Fibroblast of skin of back (primary cell): ENCODE measurements at places on chromosomes 6 and 20.

DNA sequence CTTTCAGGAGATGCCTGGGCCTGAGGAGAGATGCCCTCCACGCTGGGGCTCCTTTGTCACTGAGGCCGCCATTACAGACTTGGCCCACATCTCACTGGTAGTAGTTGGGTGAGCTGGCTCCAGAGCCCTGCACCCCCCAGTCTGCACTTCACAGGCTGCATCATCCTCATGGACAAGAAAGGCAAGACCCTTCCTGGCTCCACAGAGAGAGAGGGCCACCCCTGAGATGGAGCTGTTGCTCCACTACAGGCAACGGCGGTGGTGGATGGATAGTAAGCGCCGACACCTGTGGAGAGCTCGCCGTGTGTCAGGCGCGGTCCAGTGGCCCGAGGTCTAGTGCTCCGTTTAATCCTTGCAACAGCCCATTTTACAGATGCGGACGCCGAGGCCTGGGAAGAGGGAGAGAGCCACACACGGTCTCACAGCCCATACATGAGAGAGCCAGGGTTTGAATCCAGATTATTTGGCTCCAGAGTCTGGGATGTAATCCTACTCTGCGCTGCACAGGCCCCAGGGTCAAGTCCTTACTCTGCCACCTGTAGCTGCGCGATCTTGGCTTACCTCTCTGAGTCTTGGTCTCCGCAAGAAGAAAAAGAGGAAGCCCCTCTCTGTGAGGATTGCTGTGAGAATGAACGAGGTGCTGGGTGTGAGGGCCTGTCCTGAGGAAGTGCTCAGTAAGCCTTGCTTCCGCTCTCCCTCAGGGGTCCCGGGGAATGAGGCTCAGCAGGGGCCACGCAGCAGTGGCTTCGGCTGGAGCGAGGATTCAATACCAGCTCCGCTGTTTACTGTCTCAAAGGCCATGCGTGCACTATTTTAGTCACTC, 34.5 kb downstream of the SPDEF start:
- no peak for DNase-seq

GRCh38 chr6:27651371-27651732, 178.4 kb upstream of the ZNF184 start:
- no peak for DNase-seq

GRCh38 chr6:151749341-151749740, 58.1 kb upstream of the ESR1 start:
- no peak for DNase-seq

- peak; percentile 93 for DNase-seq
These were observed 169.9 kb downstream of the BCAS1 start for GRCh38 chr20:53900380-53900999.

- no peak for DNase-seq
These were observed 78.6 kb downstream of the RCAN2 start for GRCh38 chr6:46412662-46413061.

- DNase-seq: no peak
These were observed 87.0 kb upstream of the RNF24 start for GRCh38 chr20:4102381-4102780.

DNA sequence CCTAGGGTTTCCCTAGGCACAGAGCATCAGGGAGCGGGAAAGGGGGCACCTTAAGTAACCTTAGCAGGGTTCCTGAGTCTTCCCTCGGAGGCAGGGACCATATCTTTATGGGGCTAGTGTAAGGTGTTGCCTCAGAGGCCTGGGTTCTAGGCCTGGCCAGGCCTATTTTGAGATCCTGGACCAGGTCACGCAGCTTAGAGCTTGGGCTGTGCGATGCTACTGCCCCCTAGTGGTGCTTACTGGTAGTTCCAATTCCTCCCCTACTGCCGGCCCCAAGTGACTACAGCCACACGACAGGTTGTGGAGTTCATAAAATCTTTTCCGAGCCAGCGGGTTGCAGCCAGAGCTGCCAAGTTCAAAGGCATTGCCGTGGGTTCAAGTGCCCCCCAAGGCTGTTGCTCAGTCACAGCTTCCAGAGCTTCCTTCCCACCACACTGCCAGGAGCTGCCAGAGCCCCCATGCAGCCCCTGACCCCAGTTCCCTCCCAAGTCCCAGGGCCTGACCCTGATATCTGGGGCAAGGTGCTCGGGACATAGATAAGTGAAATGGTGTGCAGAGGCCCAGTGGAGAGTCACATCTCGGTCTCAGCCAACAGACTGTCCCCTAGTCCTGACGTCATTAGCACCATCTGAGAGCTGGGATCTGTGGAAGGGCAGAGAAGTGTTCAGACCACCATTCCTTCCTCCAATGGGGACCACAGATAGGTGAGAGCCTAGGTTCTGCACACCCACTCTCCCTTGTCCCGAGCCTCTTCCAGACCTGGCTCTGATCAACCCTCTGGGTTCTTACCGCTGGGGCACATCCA, 3.3 kb downstream of the LRRC73 start:
- DNase-seq: peak; percentile 70

DNA sequence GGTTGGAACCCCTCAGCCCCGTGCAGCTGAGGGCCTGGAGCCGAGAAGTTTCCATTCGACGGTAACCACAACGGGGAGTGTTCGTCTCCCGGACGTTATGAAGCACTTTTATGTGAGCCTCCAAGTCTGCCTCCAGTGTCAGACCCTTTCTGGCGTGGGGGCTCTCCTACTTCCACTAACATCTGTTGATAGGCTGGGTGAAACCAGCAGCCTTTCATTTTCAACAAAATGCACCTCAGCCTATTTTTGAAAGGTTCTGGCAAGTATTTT, 257.4 kb downstream of the THBS2 start:
- DNase-seq: no peak

- peak; percentile 27 for DNase-seq
These were observed 16.8 kb downstream of the VEGFA start for GRCh38 chr6:43786664-43787329.

DNA sequence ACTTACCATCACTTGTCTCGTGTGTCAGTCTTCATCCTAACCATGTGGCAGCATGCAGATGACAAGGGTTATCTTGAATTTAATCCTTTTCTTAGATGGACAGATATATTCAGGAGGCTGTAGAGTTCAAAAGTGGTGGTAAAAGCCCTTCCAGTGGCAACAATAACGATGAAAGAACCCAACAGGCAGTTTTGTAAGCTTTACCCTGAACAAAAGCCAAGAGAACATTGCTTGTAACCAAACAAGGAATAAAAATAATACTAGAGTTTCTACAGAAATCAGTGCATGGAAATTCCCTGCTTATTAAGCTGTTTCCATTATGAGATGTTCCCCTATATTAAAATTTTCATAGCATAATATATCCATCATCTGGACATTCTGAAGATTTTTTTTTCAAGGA, 69.7 kb downstream of the PDE7B start:
- no peak for DNase-seq

GRCh38 chr6:41049955-41050354, 3.0 kb upstream of the APOBEC2 start:
- DNase-seq: no peak

DNA sequence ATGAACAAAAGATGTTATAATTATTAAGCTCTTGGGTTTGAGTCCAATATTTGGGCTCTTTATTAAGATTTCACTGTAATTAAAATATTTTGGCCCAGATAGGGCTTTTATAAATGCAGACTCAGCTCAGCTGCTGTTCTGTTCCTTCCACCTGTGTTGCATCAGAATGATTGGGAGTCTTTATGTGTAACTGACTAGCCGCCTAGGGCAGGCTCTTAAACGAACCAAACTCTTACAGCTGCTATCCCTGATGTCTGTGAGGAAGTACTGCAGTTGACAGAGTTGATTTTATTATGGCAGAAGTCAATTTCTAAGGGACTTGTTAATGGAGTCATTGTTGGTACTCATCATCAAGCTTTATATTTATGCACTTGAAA, 144.7 kb downstream of the MYO6 start:
- no peak for DNase-seq

- no peak for DNase-seq
These were observed 5.7 kb downstream of the PPP1R10 start for GRCh38 chr6:30611150-30611855.

GRCh38 chr6:130879826-130880225, 52.6 kb downstream of the SMLR1 start:
- no peak for DNase-seq

- no peak for DNase-seq
These were observed 699.0 kb downstream of the KHDRBS2 start for GRCh38 chr6:61586934-61587537.

DNA sequence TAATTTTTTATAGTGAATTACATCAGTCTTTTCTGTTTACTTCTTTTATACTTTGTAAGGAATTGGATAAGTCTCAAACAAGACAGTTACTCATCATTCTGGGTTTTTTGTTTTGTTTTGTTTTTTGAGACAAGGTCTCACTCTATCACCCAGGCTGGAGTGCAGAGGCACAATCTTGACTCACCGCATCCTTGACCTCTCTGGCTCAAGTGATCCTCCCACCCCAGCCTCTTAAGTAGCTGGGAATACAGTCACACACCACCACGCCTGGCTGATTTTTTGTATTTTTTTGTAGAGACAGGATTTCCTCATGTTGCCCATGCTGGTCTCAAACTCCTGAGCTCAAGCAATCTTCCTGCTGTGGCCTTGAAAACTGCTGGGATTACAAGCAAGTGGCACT, 524.3 kb downstream of the EYS start:
- peak; percentile 3 for DNase-seq

- DNase-seq: no peak
These were observed 5.1 kb downstream of the RCAN2 start for GRCh38 chr6:46486181-46486580.

DNA sequence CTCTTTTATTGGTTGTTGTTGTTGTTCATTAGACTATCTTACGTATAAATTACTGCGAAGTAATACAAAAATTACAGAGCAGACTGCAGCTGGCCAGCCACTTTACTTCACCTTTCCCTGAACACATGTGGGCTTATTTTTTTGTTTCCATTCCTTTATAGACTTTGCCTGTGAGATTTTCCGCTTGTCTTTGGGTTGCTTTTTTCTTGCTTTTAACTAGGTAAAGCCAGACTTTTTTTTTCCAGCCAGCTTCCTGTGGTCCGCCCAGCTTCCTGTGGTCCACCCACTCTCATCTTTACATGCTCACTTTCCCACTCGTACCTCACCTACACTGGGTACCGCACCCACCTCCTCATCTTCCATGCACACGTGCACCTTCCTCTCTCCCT, 79.0 kb downstream of the IPCEF1 start:
- DNase-seq: no peak

GRCh38 chr20:2800521-2801285, at the start of gene CPXM1:
CPXM1 (minus strand) TSS chr20:2800627; CDS start chr20:2800572, 55 bp downstream.
- DNase-seq: no peak

DNA sequence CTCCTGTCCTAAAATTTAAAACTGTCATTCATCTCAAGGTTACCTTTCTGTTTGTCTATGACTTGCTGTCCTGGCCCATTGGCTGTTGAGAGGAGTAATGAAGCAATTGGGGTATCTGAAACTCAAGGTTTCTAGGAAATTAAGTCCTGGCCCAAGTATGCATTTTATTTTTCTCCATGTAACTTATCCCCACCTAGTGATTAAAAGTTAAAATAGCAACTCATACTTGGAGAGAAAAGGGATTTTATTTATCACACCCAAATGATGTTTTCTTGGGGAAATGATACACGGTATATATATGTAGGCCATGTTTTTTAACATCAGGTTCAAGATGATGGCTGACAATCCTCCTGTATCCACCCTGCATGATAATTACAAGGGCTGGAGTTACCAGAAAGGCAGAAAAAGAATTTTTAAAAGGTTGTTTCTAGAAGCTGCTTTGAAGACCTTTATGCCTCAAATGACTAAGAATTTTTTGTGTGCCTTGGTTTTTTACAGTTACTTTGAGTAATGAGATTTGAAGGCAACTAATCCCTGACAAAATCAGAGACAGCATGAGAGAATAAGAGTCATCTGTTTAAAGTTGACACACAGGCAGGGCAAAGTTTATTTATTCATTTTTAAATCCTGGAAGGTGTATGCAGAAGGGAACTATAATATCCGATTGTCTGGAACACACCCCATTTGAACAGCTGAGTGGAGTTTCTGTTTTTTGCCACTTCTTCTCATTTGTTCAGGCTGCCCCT, 28.9 kb upstream of the C6orf58 start:
- no peak for DNase-seq

DNA sequence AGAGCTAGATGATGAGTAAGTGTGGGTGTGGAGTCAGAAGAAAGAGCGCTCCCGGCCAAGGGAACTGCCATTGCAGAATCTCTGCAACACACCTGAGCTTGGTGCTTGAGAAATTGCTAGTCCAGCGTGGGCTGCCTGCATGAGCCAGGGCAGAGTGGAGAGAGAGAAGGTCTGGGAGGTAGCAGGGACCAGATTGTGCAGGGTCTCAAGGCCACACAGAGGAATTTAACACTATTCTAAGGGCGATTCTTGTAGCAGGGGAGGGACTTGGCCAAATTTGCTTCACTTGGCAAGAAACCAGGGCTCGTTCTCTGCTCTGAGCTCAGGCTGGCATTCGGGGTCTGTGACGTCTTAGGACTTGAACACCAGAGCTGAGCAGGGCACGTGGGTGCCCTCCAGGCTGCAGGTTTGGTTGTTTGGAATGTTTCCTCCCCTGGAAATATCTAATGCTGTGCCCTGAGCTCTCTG, 53.5 kb downstream of the BCAS4 start:
- peak; percentile 34 for DNase-seq

- no peak for DNase-seq
These were observed 440.2 kb downstream of the TBC1D32 start for GRCh38 chr6:120894077-120894476.

DNA sequence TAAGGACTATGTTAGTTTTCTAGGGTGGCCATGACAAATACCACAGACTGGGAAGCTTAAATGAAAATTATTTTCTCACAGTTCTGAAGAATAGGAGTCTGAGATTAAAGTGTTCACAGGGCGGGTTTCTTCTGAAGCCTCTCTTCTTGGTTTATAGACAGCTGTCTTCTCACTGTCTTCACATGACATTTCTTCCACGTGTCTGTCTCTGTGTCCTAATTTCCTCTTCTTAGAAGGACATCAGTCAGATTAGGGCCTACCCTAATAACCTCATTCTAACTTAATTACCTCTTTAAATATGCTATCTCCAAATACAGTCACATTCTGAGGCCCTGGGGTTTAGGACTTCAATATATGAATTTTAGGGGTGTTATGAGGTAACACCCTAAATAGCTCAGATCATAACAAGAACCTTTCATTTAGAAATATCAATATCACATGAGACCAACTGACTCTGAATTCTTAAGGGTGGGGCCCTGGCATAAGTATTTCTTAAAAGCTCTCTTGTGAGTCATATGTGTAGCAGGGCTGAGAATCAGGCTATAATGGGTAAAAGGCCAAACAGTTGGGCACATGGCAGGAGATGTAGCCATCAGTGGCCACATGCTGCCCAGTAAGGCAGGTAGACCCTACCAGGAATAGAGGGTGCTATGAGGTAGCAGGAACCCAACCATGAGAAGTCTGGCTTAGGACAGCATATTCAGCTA, 62.0 kb upstream of the TENT5A start:
- DNase-seq: peak; percentile 55

GRCh38 chr20:63740070-63740626, 572 bp downstream of the SLC2A4RG start:
- DNase-seq: peak; percentile 33
